ENCODE measurements at places on chromosomes 4 and X. TPM values are rescaled to one million over a fixed set of nuclear protein-coding genes. Genes with fewer than 3 reads are reported as not detected.

DNA sequence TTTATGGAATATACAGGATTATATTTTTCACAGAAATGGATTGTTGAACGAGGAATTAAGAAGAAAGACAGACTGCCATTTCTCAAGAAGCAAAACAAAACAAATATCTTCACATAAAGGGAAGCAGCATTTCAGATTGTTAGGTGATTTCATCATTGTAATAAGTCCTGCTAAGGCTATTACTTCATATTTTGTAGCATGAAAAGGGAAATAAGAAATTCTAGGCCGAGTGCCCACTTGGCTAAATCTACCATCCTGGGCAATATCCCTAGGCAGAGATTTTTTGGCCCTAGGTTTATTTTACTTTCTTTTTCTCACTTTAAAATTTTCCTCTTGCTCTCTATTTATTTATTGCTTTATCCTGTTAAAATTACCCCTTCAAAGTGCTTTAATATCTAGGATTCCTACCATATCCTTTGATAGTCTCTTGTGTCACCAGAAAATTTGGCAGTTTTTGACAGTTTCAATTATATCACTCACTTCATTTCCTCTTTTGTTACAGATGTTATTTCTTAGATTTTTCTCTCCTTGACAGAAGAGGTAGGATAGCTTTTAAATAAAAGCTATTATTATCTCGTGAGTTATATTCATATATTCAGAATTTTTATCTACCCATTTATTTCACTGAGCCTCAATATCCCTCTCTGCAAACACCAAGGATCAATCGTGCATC is 142.3 kb downstream of the PDGFC start:
- H3K36me3 ChIP-seq: no peaks in the 10 kb centered on the region
- H3K27me3 ChIP-seq: no peaks in the 10 kb centered on the region
- DNase-seq: peak; percentile 44

- no peak for DNase-seq
- no peaks in the 10 kb centered on the region for H3K4me1 ChIP-seq
- H3K36me3 ChIP-seq: no peaks in the 10 kb centered on the region
Measured at GRCh38 chr4:16262188-16262587, 35.9 kb upstream of the TAPT1 start.

DNA sequence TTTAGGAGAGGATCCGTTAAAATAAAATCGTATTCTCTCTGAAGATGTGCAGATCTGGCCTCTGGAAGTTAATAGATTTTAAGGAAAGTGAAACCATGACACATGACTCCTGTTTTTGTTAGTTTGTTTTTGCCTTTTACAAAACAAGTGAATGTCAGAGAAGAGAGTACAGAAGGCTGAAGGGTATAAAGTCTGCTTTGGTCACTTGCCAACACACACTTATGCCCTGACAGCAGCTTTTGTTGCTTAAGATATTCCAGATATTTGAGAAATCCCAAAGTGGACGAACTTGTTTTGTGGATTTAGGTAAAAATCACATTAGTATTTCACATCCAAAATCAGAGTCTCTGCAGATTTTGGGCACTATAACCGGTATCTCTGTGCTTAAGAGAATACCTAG is 192.4 kb upstream of the RASGEF1B start:
- peak overlapping the region; percentile 50 for H3K27ac ChIP-seq
- no peaks in the 10 kb centered on the region for H3K27me3 ChIP-seq
- no peaks in the 10 kb centered on the region for H3K4me1 ChIP-seq

DNA sequence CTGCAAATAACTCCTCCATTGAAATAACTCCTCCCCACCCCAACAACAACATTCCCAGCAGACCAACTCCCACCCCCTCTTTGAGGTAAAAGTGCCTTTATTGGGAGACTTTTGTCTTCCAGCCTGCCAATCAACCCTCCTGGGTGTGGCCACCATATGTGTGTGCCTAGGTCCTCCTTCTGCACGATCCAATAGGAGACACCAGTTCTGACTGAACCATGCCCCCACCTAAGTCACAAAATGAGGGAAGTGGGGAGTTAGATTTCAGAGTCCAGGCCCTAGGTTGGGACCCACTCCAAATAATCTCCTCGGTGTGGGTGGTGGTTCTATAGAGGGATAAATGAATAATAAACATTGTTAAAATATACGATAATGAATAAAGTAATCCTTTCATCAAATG is 3.0 kb downstream of the PLP2 start:
- no peak for DNase-seq
- no peak overlapping the region for H3K4me3 ChIP-seq
- H3K4me1 ChIP-seq: no peaks in the 10 kb centered on the region
- no peak overlapping the region for H3K27ac ChIP-seq
- no peaks in the 10 kb centered on the region for H3K36me3 ChIP-seq
- no peaks in the 10 kb centered on the region for H3K27me3 ChIP-seq

- no peaks in the 10 kb centered on the region for H3K4me1 ChIP-seq
- no peaks in the 10 kb centered on the region for H3K27me3 ChIP-seq
- no peaks in the 10 kb centered on the region for H3K36me3 ChIP-seq
- H3K27ac ChIP-seq: no peak overlapping the region
- DNase-seq: no peak
Measured at GRCh38 chrX:23317799-23318724, 16.6 kb upstream of the PTCHD1 start.

DNA sequence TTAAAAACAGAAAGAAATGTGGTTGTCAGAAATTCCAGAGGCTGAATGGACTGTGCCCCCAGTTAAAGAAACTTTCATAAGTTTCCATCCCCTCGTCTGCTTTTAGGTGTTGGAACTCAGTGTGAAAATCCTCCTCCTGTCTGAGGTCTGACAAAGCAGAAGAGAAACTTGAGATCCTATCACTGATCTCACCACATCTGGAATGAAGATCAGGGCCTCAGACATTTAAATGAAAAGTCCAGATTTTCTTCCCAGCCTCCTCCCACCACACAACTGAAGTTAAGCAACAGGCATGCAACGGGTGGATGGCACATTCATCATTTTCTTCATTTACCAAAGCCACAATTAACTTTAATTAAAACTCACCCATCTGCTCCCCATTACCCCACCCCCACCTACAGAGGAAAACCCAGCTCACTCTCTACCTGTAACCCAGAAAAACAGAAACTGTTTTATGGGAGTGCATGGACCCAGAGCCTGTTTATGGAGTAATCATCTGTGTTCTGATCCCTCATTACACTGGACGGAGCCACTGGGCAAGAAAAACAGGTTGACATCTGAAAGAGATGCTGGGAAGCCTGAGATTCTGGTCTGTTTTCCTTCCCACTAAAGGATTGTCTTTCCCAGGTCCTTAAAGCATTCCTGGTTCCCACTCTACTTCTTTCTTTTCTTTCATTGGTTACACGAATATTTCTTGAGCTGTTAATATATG is 58.1 kb upstream of the HOPX start:
- no peaks in the 10 kb centered on the region for H3K27me3 ChIP-seq
- no peak overlapping the region for H3K4me3 ChIP-seq
- no peaks in the 10 kb centered on the region for H3K36me3 ChIP-seq
- no peak overlapping the region for H3K27ac ChIP-seq

Gene EOLA2
- total RNA-seq: 35.4 TPM

Measured in uterus (tissue), 4 donors.